Stimulated activated CD4-positive, alpha-beta T cell treated with anti-CD3 and anti-CD28 coated beads, Interleukin-15, amount 100 ng/mL, for 1 hour (primary cell): ENCODE measurements at places on chromosomes 3 and 15.

DNA sequence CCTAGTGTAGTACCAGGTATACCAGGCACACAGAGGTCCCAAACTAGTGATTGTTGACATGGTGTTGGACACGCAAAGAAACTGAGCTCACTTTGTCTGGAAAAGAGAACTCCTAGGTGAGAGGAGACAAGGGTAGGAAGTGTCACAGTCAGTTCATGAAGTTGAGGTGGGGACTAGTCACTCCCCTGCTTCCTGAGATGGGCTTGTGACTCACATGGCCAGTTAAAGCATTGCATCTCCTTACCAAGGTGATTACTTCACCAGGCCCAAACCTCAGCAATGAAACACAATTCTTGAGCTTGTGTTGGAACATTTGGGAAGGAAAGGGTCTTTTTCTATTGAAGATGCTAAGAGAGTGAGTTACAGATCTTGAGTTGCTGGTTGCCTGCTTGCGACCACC is 49.2 kb upstream of the RAD18 start:
- DNase-seq, result no peak

DNA sequence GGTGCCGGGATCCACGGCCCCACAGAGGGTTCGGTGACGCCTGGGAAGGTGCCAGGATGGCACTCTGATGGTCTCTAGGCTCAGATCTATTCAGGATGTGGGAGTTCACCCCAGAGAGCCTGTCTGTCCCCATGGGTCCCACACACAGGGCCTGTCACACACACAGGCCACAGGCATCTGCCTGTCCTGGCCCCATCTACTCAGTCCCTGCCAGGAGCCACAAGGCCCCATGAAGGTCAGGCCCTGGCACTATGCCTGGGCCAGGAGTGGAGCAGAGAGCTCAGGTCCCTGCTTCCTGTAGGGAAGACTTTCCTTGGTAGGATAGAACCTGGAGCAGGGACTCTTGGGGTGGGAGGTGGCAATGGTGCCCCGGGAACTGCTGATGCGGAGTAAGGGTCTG is 49.0 kb upstream of the FURIN start:
- DNase-seq, result no peak

GRCh38 chr3:197491923-197492664 is 63.7 kb downstream of the BDH1 start:
- DNase-seq, result no peak

GRCh38 chr3:142595581-142595950 is 627 bp upstream of the PLS1 start:
- DNase-seq, result no peak

- DNase-seq, result no peak
Measured at GRCh38 chr3:18124501-18124900, 300.6 kb downstream of the SATB1 start.

GRCh38 chr3:8997151-8997550 is 33.9 kb upstream of the RAD18 start:
- no peak for DNase-seq

DNA sequence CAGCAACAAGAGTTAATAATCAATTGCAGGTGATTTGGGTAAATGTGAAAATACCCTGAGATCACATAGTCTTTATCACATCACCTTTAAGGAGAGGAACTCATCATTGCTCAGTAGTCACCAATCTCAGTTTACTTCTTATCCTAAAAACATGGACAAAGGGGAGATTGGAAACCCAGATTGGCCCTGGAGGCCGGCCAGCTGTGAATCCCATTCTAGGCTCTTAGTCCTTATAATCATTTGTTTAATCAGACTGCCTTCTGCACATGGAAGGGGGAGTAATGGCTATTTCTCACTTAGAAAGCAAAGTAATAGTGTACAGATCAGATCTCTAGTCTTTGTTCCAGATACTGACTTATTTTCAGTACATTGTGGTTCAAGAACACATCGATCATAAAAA is 37.2 kb upstream of the CPB1 start:
- no peak for DNase-seq

DNA sequence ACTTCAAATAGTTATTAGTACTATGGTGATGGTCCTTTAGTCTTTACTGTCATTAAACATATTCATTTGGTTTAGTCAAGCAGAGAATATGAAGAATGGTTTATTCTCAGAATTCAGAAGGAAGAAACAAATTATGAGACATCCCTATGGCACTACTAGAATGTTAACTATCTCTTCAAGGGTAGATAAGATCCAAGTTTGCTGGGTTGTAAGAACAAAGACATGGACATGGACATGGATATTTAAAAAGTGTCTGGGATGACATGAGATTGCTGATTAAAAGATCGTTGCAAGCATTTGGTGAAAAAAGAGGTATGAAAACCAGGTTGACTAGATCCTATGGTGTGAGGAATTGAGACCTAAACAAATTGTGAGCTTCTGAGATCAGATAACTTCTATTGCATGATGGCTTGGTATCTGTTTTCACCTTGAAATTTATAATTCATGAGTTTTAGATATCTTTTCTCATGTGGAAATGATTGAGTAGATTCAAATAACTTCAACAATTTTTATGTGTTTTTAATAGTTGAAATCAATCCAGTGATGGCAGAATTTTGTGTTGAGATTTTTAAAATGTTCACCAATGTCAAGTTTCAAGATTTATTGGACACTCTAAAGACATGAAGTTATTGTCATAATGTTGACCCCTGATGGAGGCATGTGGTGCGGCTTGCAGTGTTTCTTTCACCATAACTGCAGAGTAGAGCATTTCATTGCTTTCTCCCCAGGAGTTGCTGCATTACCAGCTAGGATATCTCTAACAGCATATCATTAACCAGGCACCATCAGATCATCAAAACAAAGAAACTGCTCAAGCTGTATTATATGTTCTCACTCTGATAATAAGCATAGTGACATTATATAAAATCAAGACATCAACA is 72.6 kb downstream of the NAALADL2 start:
- DNase-seq, result no peak

- DNase-seq, result no peak
Measured at GRCh38 chr3:122967765-122968164, 59.8 kb downstream of the SEMA5B start.

DNA sequence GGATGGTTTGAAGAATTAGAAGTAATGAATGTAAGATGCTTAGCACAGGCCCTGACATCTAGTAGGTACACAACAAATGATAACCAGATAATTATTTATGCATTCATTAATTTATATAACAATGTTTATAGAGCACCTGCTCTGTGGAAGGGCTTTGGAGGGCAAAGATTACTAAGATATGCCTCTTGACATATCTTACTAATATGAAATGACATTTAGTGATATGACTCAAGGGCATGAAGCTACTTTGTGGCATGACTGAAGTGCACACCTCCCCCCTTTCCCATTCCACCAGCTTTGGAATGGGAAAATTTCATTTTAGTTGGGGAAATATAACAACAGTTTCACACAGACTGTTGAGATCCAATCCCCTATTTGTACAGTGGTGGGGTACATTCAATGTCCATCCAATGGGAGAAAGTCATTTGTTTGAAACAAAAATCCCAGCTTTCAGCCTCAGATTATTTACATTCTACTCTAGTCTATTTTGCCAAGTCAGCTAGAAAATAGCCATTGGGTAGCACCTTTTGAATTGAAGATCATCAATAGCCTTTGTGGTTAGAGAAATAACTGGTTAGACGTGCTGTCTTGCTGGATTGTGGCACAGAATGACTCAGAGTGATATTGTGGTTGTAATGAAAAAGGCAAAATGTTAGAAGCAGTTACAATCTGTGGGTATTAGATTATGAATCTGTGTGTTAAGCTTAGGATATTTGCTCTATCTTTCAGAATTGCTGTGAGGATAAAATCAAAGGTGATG is 72.9 kb downstream of the MOBP start:
- no peak for DNase-seq

DNA sequence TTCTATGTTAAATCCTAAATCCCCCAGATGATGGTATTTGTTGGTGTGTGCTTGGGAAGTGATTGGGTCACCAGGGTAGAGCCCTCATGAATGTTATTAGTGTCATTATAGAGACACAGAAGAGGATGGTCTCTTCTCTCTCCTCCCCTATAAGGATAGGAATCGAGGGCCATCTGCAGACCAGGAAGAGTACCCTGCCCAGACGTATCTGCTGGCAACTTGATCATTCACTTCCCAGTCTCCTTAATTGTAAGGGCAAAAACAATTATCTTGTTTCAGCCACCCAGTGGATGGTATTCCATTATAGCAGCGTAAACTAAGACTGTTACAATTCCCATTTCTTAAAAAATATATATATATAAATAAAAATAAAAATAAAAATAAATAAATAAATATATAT is 892.2 kb downstream of the SI start:
- no peak for DNase-seq

GRCh38 chr3:83065851-83066460 is 1304.5 kb upstream of the GBE1 start:
- no peak for DNase-seq

GRCh38 chr15:62931650-62932049 is 110.9 kb upstream of the TPM1 start:
- no peak for DNase-seq

DNA sequence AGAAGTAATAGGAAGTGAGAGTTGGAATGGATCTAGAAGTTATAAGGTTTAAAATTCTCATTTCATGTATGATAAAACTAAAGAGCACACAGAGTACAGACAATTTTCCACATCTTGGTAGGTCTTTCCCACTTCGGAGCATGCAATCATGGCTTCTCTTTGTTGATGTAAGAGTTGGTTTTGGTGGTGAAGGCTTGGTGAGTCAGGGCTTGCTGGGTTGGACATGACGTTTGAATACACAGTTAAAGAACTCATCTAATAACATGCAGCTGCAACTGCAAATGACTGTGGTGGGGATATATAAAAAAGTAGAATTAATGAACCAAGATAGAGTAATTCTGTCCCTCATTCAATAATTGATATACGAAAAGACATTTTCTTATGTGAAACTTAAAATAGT is 39.5 kb upstream of the GRM7 start:
- DNase-seq, result no peak

- DNase-seq, result no peak
Measured at GRCh38 chr3:31858439-31858838, 122.6 kb downstream of the OSBPL10 start.

DNA sequence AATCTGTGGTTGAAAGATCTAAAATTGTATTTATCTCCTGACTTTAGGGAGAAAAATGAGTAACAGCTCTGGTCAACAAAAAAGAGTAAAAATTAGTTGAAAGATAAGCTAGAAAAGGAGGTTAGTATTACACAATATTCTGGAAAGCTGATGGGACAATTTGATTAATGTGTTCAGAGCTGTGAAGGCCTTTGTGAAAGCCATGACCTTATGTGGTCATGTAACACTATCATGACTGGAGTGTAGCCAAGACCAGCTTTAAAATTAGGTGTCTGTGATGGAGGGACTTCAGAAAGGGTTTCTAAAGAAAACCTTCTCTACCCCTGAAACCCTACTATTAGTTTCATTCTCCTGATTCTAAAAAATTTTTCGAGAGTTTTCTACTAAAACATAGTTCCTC is 127.2 kb downstream of the NFKBIZ start:
- no peak for DNase-seq

GRCh38 chr3:35966629-35967464 is 327.5 kb downstream of the ARPP21 start:
- no peak for DNase-seq

DNA sequence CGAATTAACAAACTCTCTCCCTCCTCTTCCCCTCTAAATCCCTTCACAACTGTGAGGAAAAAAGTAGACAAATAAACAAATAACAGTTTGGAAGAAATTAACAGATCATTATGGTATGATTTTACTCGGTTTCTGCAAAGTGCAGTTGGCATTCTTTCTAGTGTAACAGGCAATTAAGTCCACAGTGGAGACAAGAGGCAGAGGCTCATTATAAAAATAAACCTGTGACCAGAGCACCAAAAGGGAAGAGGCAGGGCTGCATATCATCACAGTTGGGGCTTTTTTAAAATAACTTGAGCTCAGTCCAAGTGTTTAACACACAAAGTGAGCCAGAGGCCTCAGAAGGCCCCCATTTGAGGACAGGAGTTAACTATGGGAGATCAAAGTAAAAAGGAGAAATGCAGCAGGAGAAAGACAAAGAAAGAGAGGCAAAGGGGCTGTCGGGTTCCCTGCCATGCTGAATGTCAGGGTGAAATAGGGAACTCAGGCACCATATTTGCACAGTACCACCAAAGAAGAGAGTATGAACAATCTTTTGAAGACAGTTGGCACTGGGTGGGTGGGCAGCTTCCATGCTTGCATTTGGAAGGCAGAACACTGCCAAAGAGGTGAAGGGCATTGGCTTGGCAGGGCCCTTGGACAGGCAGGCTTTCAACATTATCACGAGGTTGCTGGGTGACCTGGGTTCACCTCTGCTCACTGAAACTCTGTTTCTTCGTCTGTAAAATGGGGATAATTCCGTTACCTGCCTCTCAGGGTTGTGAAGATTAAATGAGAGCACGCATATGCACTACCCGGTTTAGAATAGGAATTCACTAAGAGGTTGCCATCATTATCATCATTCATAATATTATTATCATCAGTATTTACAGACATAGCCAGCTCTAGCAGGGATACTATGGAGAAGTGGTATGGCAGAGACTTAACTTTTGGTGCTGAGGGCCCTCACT is 134.5 kb downstream of the MEX3B start:
- DNase-seq, result no peak
